ENCODE measurements at places on chromosomes 13 and 19.

DNA sequence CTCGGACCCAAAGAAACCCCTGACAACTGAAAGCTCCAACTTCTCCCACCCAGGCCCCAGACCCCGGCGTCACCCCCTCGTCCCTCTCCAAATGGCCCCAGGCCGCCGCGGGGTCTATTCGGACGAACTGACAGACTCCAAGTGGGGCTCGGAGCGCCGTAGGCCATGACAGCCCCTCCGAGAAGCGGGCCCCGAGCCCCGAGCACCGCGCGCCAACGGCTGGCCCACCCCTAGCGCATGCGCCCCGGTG lies 360 bp downstream of the DDX39A start:
- DNase-seq = peak; percentile 94

- no peak for DNase-seq
Observed at GRCh38 chr13:57123681-57124080, 17.0 kb upstream of the PRR20A start.

GRCh38 chr13:50684366-50684765 lies 159.1 kb downstream of the DLEU7 start:
- peak; percentile 80 for DNase-seq

DNA sequence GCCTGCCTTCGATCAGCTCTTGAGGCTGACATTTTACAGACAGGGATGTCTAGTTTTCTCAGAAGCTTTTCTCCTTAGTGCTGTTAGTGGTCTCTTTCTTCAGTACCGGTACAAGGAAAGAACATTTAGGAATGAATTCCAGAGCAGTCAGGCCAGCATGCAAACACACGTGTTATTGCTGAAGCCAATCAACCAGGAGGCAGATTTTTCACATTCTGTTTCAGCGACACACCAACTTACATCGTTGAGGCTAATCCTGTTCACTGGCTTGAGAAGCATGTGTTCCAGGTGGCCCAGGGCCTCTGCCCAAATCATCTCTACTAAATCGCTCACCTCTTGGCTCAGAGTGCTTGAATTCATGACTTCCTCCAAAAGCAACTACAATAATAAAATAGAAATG lies 19.2 kb downstream of the PARP4 start:
- no peak for DNase-seq

- DNase-seq = no peak
Observed at GRCh38 chr13:90281709-90282108, 1065.8 kb upstream of the MIR17HG start.

DNA sequence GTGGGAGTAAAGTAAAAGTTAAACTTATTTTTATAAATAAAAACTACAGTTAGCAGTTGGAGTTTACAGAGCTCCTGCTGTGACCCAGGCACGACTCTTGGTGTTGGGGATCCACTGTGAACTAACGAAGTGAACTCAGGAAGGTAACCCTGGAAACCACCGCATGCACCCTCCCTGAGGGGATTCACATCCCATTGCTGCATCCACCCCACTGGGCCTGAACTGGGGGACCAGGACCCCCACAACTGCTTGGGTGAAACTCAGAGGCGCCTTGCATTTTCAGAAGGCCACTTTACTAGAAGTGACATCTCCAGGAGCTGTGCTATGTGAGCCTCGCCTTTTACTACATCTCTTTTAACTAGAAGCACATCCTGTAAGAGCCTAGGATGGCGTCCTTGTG lies 166.4 kb downstream of the TEX29 start:
- DNase-seq = no peak

- no peak for DNase-seq
Observed at GRCh38 chr13:34748073-34748472, 194.0 kb upstream of the NBEA start.

- DNase-seq = peak; percentile 97
Observed at GRCh38 chr19:8578642-8579265, 1.5 kb upstream of the MYO1F start.

DNA sequence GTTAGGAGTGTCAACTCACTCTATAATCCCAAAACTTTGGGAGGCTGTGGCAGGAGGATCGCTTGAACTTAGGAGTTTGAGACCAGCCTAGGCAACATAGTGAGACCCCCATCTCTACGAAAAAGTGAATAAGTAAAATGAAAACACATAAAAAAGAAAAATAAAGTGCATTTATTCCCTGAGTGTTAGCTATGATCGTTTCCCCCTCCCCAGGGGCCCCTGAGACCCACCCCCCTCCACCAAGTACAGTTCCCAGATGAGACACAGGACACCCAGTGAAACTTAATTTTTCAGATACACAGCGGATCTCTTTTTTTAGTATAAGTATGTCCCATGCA lies 28.6 kb upstream of the NANOS3 start:
- no peak for DNase-seq

- no peak for DNase-seq
Observed at GRCh38 chr13:60944016-60944415, 471.6 kb downstream of the PCDH20 start.

- DNase-seq = no peak
Observed at GRCh38 chr13:103436057-103436654, 369.9 kb upstream of the SLC10A2 start.

DNA sequence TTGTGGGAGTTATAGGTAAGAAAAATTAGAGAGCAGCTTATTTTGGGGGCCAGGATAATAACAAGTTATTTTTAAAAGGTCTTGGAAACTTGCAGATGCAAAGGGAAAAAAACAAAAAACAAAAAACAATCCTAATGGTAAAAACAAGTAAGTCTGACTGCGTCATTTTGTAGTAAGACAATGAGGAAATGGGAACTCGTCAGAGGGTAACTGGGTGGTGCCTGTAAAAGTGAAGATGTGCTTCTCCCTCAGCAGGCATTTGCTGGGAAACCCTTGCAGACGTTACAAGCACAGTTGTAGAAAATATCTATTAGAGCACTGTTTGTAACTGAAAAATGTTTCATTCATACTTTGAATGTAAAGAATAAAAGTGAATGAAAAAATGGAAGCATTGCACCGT lies 2.2 kb upstream of the TNFSF13B start:
- DNase-seq = no peak

DNA sequence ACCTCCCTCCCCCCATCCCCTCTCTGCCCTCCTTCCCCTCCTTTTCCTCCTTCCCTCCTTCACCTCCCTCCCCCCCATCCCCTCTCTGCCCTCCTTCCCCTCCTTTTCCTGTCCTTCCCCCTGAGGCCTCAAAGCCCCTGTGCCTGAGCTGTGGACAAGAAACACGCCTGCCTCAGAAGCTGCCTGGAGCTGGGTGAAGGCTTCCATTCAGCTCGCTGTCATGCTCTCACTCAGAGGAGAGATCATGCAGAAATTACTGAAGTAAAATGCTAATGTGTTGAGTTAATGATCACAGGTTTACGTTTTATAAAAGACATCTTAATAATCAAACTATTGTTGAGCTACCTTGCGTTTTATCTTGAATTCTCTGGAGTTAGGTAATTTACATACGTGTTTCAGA lies 114.5 kb downstream of the ATP11A start:
- no peak for DNase-seq

DNA sequence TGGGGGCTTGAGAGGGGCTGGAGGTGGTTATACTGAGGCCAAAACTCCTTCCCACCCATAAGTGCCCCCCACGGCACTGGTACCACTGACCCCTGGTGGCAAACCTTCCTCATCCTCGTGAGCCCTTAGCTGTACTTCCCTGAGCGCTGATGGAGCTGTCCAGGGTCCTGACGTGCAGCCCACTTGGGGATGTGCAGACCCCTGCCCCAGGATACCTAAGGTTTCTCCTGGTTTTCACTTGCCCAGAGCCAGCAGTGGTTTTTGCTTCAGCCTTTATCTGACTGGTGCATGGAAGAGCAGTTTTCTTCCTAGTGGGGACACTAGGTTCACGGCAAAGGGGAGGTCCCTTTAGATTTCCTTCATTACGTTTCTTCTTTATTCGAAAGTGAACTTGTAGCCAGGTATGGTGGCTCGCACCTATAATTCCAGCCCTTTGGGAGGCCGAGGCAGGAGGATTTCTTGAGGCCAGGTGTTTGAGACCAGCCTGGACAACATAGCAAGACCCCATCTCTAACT lies 28.7 kb upstream of the KCTD15 start:
- DNase-seq = no peak

GRCh38 chr19:31817971-31818797 lies 468.9 kb upstream of the TSHZ3 start:
- no peak for DNase-seq

- DNase-seq = no peak
Observed at GRCh38 chr13:91659256-91660075, 261.0 kb downstream of the GPC5 start.

DNA sequence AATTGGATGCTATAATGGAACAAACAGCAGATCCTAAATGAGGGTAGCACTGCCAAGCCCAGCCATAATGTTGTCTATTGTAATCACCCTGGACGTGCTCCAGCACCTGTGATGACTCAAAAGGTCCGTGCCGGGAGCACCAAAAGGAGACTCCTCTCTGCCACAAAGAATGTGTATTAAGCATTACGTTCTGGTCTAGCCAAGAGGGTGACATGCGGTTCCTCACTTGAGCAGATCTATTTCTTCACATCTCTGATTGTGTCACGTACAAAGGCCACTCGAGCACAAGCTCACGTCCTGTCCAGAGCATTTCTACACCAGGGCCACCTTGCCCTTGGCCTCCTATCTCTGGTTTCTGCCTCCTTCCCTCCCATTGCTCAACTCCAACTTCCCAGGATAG lies 219.9 kb upstream of the IRS2 start:
- DNase-seq = no peak

- no peak for DNase-seq
Observed at GRCh38 chr13:24050796-24051715, 109.5 kb upstream of the SPATA13 start.

DNA sequence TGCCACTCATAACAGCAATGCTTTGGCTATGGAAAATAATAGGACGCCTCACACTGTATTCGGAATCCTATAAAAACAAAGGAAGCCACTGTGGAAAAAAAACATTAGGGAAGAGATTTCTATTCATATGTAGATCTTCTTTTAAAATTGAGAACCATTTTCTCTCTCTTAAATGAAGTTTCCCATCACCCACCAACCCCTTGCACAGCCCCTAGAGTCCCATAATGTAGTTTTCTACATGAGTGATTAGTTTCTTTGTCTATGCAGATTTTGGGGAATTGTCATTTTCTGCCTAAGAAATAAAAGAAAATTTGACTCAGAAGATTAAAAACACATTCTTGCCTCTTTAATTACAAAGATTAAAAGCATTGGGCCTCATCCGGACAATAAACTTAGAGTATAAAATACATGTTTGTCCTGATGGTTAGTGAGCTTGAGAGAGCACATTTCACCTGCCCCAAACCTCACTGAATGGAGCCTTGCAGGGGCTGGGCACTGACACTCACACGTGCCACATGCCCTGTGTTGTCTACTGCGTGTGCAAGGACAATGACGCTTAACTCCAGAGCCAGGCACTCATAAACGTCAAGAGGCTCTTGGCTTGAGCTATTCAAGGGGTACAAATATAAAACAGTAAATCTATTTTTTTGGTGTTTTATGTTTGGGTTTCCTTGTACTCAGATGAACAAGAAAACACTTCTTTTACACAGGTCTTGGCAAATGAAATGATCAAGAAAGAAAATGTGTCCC lies 40.0 kb upstream of the KL start:
- DNase-seq = peak; percentile 17

DNA sequence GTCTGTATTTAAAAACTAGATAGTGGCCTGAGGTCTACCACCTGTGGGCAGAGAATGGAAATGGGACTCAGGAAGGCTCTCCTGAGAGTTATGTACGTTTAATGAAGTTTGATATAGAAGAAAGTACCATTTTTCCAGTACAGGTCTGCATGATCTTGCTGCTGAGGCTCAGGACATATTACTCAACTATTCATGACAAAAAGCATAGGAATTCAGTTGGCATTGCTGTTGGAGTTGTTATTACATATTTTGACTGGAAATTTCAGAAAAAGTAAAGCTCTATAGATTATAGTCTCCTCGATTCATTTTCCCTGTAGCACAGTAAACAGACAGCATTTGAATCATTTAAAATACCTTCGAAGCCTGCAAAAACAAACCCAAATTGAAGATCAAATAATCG lies 469.8 kb downstream of the DCT start:
- DNase-seq = no peak

DNA sequence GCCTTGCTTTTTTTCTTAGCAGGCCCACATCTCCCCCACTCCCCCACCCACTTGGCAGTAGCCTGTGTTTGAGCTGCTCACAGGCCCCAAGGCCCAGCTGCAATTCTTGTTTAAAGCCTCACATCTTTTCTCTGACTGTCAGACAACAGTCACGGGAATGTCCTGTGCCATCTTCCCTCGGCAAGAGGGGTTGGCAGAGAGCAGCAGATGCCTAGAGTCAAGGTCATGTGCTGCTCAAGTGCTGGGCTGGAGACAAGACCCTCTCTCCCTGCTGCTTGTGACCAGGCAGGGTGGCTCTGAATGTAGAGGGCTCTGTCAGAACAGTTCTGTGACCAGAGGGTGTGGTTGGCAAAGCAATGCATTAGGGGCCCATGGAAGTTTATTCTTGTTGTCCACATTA lies 47.4 kb downstream of the BBC3 start:
- DNase-seq = no peak

DNA sequence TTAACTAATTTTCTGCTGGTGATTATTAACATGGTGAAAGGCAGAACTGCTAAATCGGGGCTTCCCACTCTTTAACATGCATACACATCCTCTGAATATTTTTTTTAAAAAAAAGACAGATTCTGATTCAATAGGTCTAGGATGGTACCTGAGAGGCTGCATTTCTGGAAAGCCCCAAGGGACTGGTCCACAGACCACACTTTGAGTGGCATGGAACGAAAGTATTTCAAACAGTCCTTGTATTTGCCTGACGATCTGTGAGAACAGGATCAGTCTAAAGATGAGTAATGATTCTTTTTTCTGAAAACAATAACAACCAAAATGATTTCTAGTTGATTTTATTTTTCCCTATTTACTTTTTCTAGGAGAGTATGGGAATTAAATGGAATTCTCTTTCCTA lies 16.7 kb upstream of the SPART start:
- no peak for DNase-seq

DNA sequence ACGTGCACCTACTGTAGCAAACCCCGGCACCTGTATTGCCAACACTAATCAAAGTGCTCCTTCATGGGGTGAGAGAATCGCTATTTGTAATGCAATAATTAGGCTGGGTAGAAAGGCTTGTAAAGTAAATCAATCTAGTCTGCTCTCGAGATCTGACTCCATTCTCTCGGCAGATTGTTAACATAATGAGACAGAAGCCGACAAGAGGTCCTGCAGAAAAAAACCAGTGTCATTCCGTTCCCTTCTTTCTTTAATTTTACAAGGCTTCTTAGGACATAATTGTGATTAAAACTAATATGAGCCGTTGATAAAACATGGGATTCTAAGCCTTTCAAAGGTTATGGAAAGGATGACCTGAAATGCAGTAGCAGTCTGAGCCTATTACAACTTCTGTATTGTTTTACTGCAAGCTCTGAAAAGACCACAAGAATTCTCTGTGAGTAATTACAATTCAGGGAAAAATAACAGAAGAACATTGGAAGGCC lies 530.0 kb downstream of the PCDH9 start:
- DNase-seq = no peak

DNA sequence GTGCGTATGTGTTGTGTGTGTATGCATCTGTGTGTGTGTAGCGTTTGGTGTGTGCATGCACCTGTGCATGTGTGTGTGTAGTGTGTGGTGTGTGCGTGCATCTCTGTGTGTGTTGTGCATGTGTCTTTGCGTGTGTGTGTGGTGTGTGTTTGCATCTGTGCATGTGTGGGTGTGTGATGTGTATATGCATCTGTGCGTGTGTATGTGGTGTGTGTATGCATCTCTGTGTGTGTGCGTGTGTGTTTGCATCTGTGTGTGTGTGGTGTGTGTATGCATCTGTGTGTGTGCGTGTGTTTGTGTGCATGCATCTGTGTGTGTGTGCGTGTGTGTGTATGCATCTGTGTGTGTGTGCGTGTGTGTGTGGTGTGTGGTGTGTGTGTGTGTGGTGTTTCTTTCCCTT lies 20.6 kb downstream of the CELF5 start:
- DNase-seq = no peak

GRCh38 chr13:41552031-41552430 lies 94.7 kb downstream of the RGCC start:
- no peak for DNase-seq

All from esophagus muscularis mucosa (tissue), 4 donors.